ENCODE measurements at places on chromosomes 2 and 18.

GRCh38 chr2:98464772-98465310 lies 20.2 kb downstream of the INPP4A start:
- DNase-seq, result no peak

- no peak for DNase-seq
Observed at GRCh38 chr18:31651369-31651768, 33.0 kb downstream of the B4GALT6 start.

DNA sequence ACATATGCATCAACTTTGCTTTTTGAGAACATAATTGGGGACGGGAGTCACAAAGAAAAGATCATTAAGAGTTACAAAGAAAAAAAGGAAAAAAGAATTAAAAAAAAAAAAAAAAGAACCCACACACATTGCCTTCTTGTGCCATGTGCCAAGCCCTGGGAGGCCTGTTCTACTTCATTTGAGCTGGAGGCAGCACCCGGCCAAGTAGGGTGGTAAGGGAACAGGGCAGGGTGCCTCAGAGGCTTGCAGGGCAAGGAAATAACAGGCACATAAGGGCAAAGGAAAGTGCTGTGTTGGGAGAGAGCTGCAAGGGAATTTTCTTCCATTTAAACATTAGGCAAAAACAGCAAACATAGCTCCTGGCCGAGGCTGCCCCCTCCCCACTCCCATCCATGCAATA lies 418.0 kb downstream of the TMEM182 start:
- DNase-seq, result no peak

GRCh38 chr2:50397992-50398765 lies 633.8 kb downstream of the NRXN1 start:
- no peak for DNase-seq

GRCh38 chr2:165793779-165794535 lies at the start of gene GALNT3:
Gene GALNT3 (minus strand): TSS chr2:165794247. CDS start chr2:165770700, 23,547 bp downstream.
- no peak for DNase-seq

Data from AG04449 (cell line).